ENCODE measurements at places on chromosomes 1 and 21. TPM values are rescaled to one million over a fixed set of nuclear protein-coding genes. Genes with fewer than 3 reads are reported as not detected.

The DENND4B gene
- polyA plus RNA-seq = 50.1 TPM

The TEDDM1 gene
- polyA plus RNA-seq = 0.22 TPM

The TARBP1 gene
- 96.8 TPM for polyA plus RNA-seq

The ANKRD34A gene
- 0.77 TPM for polyA plus RNA-seq

The KCNJ9 gene
- 0.15 TPM for polyA plus RNA-seq

The AK5 gene
- polyA plus RNA-seq = 5.2 TPM

The DTL gene
- polyA plus RNA-seq = 19.2 TPM

The FAM167B gene
- 10.5 TPM for polyA plus RNA-seq

The FOXD2 gene
- polyA plus RNA-seq = 6.6 TPM

The DARS2 gene
- 27.2 TPM for polyA plus RNA-seq

The LCE6A gene
- polyA plus RNA-seq = not detected

The FLG gene
- polyA plus RNA-seq = 1.1 TPM

The CFAP107 gene
- 1.2 TPM for polyA plus RNA-seq

The TAS1R1 gene
- polyA plus RNA-seq = 0.21 TPM

The IQGAP3 gene
- polyA plus RNA-seq = 14.8 TPM

All from renal pelvis (tissue), 12 donors.